ENCODE measurements at places on chromosomes 3 and 15. TPM values are rescaled to one million over a fixed set of nuclear protein-coding genes. Genes with fewer than 3 reads are reported as not detected.

SRP14 gene
- total RNA-seq = 635 TPM

ZBTB20 gene
- 64.1 TPM for total RNA-seq

ALDH1A3 gene
- 60.3 TPM for total RNA-seq

KLHL6 gene
- total RNA-seq = not detected

WDR93 gene
- 1.2 TPM for total RNA-seq

DNA sequence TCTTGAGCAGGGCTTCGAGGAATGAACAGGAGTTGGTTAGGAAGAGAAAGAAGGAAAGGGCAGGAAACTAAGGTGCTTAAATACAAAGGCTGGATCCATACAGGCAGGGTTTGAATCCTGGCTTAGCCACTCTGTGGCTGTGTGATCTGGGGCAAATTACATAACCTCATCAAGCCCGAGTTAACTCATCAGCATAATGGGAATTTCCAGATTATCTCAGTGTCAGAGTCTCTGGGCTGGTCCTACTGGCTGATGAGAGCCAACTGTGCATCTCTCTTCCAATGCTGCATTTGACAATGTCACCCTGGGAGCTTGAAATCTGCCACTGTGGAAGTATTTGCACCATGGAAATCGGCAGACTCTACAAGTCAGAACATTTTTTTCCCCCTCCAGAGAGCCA is 83.8 kb upstream of the SLC6A6 start:
- no peak for DNase-seq

- peak; percentile 4 for DNase-seq
Observed at GRCh38 chr3:121152573-121152972, 244.6 kb downstream of the STXBP5L start.

DNA sequence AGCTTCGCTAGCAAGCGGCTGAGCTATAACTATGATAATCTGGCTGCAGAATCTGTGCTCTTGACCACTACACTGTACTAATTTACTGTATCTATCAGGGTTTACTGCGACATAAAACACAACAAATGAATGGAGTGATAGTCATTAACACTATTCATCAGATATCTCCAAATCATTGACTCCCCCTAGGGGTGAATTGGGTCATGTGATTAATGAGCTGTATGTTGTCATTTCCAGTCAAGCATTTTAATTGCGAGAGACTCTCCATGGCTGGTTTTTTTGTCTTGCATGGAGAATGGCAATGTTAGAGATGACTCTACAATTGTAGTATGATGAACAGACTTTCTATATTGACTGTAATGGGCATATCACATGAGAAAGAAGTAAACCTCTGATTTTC is 10.5 kb upstream of the TM4SF18 start:
- peak; percentile 62 for DNase-seq

- DNase-seq = peak; percentile 96
Observed at GRCh38 chr15:39624806-39625205, 43.9 kb downstream of the THBS1 start.

GRCh38 chr3:94011233-94011711 is 17.1 kb downstream of the STX19 start:
- DNase-seq = no peak

DNA sequence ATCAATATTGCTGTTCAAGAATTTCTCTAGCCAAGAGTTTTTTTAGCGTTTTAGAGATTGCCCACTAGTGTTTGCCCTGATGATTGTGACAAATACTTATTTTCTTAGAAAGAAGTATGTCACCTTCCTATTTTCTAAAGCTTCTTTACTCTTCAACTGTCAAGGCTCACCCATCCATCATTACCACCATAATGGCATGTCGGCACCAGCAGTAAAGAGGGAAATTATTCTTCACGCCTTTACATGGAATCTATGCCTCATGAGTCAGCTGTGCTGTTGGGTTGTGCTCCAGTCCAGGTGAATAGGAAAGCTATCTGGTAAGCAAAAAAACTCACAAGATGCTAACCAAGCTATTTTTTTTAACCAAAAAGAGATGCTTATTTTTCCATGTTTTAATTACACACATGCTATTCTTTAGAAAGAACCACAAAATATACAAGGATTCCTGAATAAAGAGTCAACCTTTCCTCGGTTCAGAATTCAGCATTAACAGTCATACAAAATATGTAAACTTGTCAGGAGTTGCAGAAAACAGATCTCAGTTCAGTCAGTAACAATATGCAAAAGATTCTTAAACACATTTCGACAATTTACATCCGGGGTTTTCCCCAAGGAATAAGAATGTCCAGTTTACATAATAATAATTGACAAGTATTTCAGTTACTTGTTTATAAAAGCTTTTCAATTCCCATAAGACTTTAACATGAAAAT is 128.0 kb downstream of the ATP8B4 start:
- no peak for DNase-seq

DNA sequence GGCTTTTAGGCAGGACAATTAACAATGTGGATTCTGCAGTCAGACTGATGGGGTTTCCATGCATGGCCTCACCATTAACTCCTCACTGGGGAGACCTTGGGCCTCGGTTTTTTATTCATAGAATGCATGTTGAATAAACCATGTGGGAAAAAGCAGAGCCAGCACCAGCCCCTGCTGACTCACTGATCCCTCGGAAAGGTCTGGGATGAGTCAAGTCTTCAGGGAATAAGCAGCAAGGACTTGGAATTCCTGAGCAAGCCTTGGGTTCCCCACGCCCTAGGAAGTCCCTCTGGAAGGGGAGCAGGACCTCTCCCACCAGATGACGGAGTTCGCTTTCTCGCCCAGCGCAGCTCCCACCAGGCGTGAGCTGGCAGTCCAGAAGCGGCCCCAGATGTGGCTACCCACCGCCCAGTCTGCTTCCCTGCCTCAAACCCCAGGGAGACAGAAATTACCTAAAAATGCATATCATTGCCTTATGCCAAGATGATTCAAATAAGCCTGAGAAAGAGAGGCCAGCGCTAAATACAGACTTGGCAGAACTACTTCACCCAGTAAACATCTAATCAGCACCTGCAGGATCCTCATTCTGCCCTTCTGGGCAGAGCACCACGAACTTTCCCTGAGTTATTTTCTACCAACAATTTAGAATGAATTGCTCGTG is 45.4 kb downstream of the BTD start:
- DNase-seq = peak; percentile 99

- no peak for DNase-seq
Observed at GRCh38 chr15:82231842-82232241, 30.7 kb downstream of the EFL1 start.

- no peak for DNase-seq
Observed at GRCh38 chr3:197667968-197668367, 68.7 kb downstream of the RUBCN start.

- DNase-seq = no peak
Observed at GRCh38 chr3:180329187-180329586, 272.8 kb upstream of the TTC14 start.

GRCh38 chr15:63587527-63587926 is 9.7 kb upstream of the FBXL22 start:
- peak; percentile 40 for DNase-seq

GRCh38 chr15:40243126-40243810 is 4.4 kb downstream of the PAK6 start:
- DNase-seq = no peak

DNA sequence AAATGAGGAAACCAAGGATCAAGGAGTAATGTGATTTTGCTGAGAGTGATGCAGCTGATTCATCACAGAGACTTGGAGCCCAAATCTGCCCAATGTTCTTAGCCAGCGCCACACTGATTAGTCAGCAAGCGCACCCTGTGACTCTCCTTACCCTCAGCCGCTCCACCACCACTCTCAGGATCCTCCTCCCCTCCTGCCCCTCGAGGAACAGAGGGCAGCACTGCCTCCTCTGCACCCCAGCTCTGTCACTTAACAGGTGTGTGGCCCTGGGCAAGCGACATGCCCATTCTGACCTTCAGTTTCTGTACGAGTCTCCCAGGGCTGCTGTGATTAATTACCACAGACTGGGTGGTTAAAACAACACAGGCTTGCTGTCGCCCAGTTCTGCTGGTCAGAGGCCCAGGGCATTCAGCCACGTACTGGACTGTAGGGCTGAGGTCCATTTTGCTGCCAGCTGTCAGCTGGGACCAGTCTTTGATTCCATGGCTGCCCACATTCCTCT is 36.1 kb upstream of the HRH1 start:
- DNase-seq = peak; percentile 83

- DNase-seq = no peak
Observed at GRCh38 chr15:78313383-78313782, 14.0 kb upstream of the SKIC8 start.

DNA sequence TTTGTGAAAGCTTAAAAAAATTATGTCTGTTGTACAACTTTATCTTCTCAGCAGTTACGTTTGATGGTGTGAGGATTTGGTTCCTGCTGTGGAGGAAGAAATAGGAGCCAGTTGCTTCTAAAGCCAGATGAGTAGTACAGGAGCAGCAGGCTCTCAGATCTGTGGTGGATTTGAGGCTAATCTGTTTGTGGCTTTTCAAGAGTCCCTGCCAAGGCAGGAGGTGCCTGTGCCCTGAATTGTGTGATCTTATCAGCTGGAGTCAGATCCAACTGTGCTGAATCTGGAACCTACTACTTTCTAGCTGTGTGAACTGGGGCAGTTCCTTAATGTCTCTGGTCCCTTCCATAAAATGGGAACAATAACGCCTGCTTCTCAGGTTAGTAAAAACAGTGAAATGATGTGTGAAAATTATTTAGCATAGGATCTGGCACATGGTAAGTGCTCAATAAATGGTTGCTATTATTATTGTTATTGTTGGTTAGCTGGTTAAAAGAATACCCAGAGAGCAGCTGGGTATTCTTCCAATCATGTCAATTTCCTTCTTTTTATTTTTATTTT is 7.7 kb downstream of the CLDN11 start:
- DNase-seq = no peak

- peak; percentile 72 for DNase-seq
Observed at GRCh38 chr3:59424268-59425010, 374.6 kb upstream of the CFAP20DC start.

- peak; percentile 31 for DNase-seq
Observed at GRCh38 chr15:28786521-28786920, 61.9 kb downstream of the GOLGA6L7 start.

- DNase-seq = peak; percentile 38
Observed at GRCh38 chr3:58962816-58963215, 87.0 kb downstream of the CFAP20DC start.
